T1000 (cell line): ENCODE measurements at places on chromosomes 3 and 15.

DNA sequence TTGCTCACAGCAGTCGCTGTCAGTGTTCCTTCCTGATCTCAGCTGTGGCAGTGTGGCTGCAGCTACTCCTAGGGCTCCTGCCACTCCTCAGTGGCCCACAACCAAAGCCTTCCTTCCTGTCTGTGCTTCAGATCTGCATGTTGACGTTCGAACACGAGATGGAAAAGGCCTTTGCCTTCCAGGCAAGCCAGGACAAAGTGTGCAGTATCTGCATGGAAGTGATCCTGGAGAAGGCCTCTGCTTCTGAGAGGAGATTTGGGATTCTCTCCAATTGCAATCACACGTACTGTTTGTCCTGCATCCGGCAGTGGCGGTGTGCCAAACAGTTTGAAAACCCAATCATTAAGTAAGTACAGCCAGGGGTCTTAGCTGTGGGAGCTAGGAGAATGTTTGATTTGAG lies 17.8 kb downstream of the MKRN2 start:
- DNase-seq, result no peak

GRCh38 chr3:71069797-71070196 lies 513.7 kb downstream of the FOXP1 start:
- DNase-seq, result no peak

DNA sequence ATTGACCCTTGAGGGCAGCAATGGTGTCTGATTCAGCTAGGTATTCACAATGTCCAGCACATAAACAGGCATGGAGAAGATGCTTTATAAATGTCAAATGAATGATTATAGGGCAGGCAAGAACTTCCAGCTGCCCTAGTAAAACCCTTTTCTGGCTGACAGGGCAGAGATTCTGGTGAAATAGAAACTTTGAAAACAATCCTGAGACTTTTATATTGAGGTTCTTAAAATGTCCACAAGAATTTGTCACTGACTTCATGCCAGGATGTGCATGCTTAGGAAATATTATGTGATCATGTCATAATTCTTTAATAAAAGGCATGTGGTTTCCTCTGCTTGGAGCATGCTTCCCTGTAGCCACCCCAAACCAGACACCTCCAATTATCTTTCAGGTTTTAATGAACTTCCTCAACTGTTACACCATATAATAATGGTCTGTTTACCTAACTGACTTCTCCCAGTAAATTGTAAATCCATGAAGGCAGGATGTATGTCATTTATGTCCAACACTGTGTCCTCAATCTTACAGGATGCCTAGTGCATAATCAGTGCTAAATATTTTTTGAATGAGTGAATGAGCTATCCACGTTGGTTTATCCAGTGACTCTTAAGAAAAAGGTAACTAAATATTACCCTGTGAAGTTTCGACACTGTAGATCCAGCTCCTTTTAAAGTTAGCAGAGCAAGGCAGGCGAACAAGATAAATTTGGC lies 43.4 kb upstream of the CLRN1 start:
- no peak for DNase-seq

DNA sequence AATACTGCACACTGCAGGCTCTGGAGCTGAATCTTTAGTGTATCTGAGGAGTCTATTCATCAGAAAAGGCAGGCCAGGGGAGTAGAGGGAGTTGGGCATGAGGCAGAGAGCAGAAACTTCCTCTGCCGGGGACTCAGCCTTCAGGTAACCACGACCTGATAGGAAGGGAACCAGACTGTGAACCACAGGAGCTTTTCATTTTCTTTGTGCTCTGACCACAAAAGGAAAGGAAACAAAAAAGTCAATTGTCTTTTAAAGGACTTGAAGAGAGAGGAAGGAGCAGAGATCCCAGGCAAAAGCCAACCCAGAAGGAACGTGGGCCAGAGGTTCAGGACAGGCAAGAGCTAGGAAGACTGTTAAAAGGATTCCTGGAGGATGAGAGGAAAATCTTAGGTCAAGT lies 573.3 kb downstream of the EPHB1 start:
- DNase-seq, result no peak

- DNase-seq, result no peak
Measured at GRCh38 chr3:56086355-56086754, 381.9 kb downstream of the ERC2 start.

DNA sequence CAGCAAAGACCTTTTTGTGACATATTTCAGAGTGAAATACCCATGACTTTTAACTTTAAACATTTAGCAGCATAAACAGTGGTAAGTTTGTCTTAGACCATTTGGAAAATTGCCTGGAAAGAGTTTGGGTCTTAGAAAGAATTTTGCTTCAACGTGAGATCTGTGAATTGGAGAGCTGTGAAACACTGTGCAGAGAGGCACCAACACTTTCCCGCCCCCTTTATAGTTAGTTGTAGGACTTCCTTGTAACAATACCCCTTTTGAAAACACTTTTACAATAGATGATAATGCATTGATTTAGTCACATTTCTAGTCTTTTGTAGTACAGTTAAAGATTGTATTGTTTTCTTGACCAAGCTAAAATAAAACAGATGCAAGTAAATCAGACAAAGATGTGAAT lies 43.5 kb upstream of the MBNL1 start:
- DNase-seq, result no peak
